Hematopoietic multipotent progenitor cell (in vitro differentiated cells): ENCODE measurements at places on chromosomes 11 and 22. TPM values are rescaled to one million over a fixed set of nuclear protein-coding genes. Genes with fewer than 3 reads are reported as not detected.

DNA sequence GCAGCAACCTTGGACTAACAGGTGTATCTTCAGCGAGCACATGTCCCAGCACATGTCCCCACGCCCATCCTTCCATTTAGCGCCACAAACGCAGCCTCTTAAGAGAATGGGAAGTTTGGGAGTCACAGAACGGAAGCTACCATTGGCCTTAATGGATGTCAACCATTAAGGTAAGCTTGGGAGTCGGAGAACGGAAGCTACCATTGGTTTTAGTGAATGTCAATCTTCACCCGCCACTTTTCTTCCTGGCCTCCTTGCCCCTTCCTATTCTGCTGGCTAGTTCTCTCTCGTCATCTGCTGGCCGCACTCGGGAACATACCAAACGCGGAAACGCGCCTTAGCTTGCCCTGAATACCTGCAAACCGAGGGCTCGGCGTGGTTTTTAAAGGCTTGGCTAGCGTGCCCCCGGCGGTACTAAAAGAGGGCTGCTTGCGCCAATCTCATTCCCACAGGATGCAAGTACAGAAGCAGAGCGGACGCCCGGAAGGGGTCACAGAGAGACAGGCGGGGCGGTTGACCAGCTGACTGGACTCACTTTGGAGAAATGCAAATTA lies 24.3 kb downstream of the GLYATL1 start:
- DNase-seq, result no peak

DNA sequence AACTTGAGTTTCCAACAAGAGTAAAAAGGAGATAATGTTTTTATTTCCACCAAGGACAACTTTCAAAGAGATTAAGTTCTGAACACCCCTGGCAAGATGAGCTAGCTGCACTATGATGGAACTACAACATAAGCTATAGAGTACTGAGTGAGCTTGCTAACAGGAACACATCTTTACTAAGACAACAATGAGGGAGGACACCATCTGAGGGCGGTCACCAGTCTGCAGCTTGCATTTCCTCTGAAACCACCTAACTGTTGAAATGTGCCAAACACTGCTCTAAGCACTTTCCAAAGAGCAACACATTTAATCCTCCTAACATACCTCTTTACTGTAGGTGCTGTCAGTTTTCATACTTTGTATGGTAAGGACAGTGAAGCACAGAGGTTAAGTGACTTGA lies 68.4 kb downstream of the TCF20 start:
- DNase-seq, result no peak

- peak; percentile 82 for DNase-seq
Measured at GRCh38 chr11:75280227-75280701, 39.7 kb downstream of the TPBGL start.

DNA sequence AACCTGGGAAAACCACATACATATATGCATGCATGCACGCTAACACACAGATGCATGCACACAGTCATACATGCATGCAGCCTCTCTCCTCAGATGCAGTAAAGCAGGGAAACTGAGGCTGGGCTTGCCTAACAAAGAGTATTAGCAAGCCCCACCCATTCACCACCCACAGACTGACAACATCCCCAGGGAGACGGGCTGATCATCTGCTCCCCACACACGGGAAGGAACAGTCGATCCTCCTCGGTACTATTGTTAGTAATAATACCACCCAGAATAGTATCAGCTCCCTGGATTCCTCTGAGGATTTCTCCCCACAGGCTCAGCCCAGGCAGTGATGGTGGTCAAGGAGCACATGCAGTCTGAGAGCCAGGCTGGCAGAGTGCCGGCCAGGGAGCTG lies 41.2 kb downstream of the SLC22A12 start:
- DNase-seq, result no peak

- no peak for DNase-seq
Measured at GRCh38 chr11:34243600-34244464, 114.0 kb downstream of the ABTB2 start.

DNA sequence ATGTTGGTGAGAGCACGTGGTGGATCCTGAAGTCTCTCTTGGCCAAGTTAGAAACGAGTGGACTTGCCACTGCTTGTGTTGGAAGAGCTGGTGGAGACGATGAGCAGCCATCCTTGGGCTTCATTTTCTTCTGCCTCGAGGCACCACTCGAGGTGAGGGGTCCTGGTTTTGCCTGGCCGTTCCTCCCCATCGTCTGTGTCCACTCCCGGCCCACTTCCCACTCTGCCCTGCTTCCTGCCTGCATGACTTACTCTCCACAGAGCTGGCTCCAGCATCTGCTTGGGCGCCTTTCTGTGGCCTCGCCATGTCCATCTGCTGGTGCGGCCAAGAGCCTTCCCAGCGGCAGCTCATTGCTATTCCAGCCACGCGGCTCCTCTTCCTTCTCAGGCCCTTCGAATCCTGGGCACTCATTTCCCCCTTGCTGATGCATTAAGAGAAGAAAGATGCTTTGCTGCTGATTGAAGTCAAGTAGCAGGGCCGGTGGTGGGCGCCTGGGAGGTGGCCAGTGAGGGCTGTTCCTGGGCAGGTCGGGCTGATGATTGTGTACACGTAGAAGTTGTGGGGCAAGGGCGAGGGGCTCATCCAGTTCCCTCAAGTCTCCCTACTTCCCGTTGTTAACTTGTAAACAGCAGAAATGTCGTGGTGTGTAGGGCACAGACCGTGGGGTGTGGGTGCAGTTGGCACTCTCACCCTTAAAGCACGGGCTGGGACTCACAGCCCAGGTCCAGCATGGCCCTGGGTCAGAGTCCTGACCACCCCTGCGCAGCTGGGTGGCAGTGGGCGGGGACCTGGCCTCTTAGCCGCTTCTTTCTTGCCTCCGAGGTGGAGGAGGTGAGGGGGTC lies 292.0 kb downstream of the TBC1D22A start:
- no peak for DNase-seq

- no peak for DNase-seq
Measured at GRCh38 chr11:83564870-83565269, 278.7 kb upstream of the CCDC90B start.

CCDC134 gene
- total RNA-seq, result 15.9 TPM

OR8B4 gene
- total RNA-seq, result 0.27 TPM

GRCh38 chr11:3747704-3748103 lies 49.6 kb downstream of the NUP98 start:
- DNase-seq, result no peak

CHADL gene
- total RNA-seq, result 1.9 TPM

DNA sequence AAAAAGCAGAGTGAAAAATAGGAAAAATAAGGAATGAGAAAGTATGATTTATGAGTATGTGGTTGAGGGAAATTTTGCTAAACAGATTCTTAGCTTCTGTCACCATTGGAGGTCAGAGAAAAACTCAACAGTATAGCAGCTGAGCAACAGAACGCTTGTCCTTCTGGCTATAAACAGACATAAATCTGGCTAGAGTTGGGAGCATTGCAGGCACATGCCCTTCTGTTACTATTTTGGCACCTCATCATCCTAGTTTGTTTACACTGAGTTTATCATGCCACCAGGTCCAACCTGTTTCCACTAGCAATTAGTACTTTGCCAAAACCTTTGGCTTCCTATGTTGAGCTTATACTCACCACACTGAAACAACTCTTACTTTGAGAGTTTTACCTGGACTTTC lies 6.9 kb downstream of the UBE4A start:
- no peak for DNase-seq

- no peak for DNase-seq
Measured at GRCh38 chr22:43535336-43535735, 123.5 kb downstream of the MPPED1 start.

- no peak for DNase-seq
Measured at GRCh38 chr22:23400286-23400981, 179.7 kb downstream of the IGLL1 start.
